ENCODE measurements at places on chromosomes 3 and 15.

- DNase-seq, result no peak
Measured at GRCh38 chr3:158809642-158810041, 7.8 kb downstream of the MFSD1 start.

DNA sequence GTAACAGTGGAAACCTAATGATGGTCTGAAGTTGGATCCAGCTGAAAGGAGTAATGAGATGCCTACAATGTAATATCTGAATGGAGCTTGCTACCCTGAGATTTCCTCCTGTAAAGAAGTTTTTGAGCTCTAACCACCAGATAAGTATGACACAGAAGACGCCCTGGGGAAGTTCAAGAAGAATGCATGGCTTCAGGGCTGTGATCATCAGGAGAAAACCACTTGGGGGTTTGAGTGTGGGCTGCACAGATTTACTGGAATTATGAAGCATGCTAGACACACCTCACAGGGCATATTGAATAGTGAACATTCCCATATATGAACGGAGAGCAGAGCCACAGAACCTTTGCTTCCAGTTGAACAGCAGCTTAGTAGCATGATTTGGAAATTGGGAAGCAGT, 10.6 kb upstream of the CCDC80 start:
- DNase-seq, result no peak

- no peak for DNase-seq
Measured at GRCh38 chr3:149812165-149812605, 830 bp upstream of the RNF13 start.

DNA sequence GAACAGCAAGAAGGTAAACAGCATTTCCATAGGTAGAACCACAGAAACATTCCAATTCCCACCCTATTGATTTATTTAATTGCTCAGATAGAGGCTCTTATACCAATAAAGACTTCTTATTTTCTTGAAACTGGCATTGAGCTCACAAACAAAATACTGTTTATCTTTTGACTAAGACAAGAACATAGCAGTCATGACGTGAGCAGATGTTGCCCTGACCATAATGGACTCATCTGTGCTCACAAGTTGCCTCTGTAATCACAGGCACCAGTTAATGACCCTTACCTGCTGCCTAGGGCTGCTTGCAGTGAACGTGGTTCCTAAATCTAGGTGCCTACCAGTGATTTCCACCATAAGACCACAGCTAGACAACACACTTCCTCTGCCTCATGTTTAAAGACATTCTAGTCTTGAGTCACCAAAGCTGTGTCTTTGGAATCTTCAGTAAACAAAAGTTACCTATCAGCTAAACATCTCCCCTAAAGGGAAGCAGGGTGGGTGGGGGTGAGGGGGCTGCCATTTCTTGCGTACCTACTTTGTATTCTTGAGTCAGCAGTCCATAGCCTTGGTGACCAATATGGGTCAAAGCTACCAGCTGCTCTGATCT, 2.1 kb downstream of the FYCO1 start:
- DNase-seq, result no peak

All from stimulated activated CD8-positive, alpha-beta memory T cell treated with anti-CD3 and anti-CD28 coated beads, Interleukin-2, amount 100 ng/mL, for 48 hours (primary cell).